ENCODE measurements at places on chromosomes 7 and 10. TPM values are rescaled to one million over a fixed set of nuclear protein-coding genes. Genes with fewer than 3 reads are reported as not detected.

Gene ITGB1
- 1,533 TPM for total RNA-seq

Gene CNPY1
- total RNA-seq = not detected

Gene PDE1C
- 3.6 TPM for total RNA-seq

Gene ATOH7
- not detected for total RNA-seq

Gene SLC26A3
- not detected for total RNA-seq

Gene NEURL1
- not detected for total RNA-seq

Gene CALHM1
- total RNA-seq = not detected

Gene LIPF
- total RNA-seq = not detected

Gene GIMAP7
- total RNA-seq = not detected

Gene KRIT1
- 36.5 TPM for total RNA-seq

Gene RHOBTB1
- 7.8 TPM for total RNA-seq

Gene FAM241B
- total RNA-seq = not detected

Gene DNAH11
- under 0.01 TPM for total RNA-seq

Gene SPDYE2
- total RNA-seq = not detected

Gene EIF5AL1
- total RNA-seq = 0.18 TPM

Gene PDZD8
- 22.2 TPM for total RNA-seq

Gene GIMAP6
- total RNA-seq = 0.32 TPM

Gene OR2A7
- total RNA-seq = not detected

Gene INA
- total RNA-seq = 0.36 TPM

Gene UPK3BL2
- total RNA-seq = 0.65 TPM

Gene GBX1
- not detected for total RNA-seq

Gene NUTM2E
- not detected for total RNA-seq

Gene SLC18A2
- not detected for total RNA-seq

Gene CALHM3
- total RNA-seq = not detected

Gene ITIH5
- not detected for total RNA-seq

Gene FXYD4
- not detected for total RNA-seq

Gene CFAP69
- total RNA-seq = 1.8 TPM

Gene PITX3
- total RNA-seq = 0.16 TPM

Gene PIP
- 0.32 TPM for total RNA-seq

Gene HMX2
- total RNA-seq = not detected

Gene TRIL
- 0.72 TPM for total RNA-seq

Gene C7orf33
- not detected for total RNA-seq

Gene KCP
- total RNA-seq = not detected

Gene VIPR2
- not detected for total RNA-seq

Gene ENTPD7
- 19.0 TPM for total RNA-seq

Gene GTF2IRD1
- 4.5 TPM for total RNA-seq

Gene CTAGE6
- not detected for total RNA-seq

Gene SRRM3
- total RNA-seq = 4.7 TPM

Gene DLX5
- not detected for total RNA-seq

Gene STEAP4
- total RNA-seq = 2.0 TPM

Gene GARIN1A
- under 0.01 TPM for total RNA-seq

Gene MICU1
- 36.0 TPM for total RNA-seq

Gene OR13A1
- total RNA-seq = not detected

Gene LIPK
- total RNA-seq = not detected

Gene VGF
- total RNA-seq = 0.65 TPM

Gene MRLN
- total RNA-seq = not detected

Gene CFAP70
- 0.18 TPM for total RNA-seq

Gene AZGP1
- not detected for total RNA-seq

Gene RPEL1
- under 0.01 TPM for total RNA-seq

Gene PRKG1
- 14.7 TPM for total RNA-seq

Gene SFRP4
- total RNA-seq = 5.2 TPM

Gene ZKSCAN1
- total RNA-seq = 20.3 TPM

Gene PRSS1
- total RNA-seq = not detected

Gene PAPOLB
- total RNA-seq = 0.49 TPM

Gene GPR26
- total RNA-seq = not detected

Gene SMIM30
- 49.1 TPM for total RNA-seq

Gene SNCG
- total RNA-seq = 5.3 TPM

Gene HECTD2
- total RNA-seq = 5.2 TPM

Measured in cardiac atrium fibroblast (primary cell).